ENCODE measurements at places on chromosomes 16 and 17. TPM values are rescaled to one million over a fixed set of nuclear protein-coding genes. Genes with fewer than 3 reads are reported as not detected.
A peak's percentile ranks its signal among the peaks of the same experiment; 100 is the strongest.

DNA sequence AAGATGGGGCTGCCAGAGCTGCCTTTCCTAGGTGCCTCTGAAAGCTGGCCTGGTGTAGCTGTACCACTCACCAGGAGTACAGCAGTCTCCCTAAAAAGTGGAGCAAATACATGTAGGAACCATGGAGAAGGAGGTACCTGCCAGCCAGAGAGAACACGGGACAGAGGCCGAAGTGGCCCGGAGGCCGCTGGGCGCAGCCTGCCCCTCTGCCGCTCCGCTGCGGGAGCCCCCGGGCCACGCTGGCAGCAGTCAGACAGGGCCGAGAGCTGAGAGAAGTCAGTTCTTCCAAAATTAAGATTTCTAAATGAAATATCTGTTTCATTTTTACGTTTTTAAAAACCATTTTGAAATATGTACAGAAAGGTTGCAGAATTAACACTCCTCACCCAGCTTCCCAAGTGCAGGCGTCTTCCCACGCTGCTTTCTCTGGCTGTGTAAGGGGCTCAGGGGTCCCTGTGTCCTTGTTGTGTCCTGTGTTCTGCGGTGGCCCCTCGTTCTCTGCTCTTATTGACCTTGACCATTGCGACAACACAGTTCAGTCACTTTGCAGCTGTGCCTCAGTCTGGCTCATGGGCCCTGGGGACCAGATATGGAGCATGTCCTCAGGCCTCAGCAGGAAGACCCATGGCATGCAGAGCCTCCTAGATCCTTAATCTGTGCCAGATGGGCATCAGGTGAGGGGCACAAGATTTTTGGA is 5.0 kb downstream of the MAPK8IP3 start:
- no peak for DNase-seq

GRCh38 chr16:8402981-8403843 is 187.1 kb downstream of the TMEM114 start:
- DNase-seq: no peak

DNA sequence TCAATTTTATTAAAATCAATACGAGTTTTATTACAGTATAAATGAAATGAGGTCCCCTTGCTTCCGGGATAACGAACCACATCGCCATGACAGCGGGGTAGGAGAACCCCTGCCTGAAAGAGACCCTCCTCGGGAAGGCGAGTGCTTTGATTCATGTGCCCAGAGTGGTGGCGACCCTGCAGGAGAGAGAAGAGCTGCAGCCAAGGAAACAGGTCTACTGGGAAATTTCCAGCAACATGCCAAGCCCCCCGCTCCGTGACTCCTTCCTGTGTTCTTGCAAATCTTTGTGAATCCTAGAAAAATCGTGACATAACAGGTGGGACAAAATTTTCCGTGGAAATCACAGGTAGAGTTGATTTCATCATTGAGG is 162.5 kb downstream of the WSCD1 start:
- DNase-seq: no peak

- DNase-seq: peak; percentile 74
Measured at GRCh38 chr17:76868176-76868668, at the start of gene MGAT5B. TSS of gene MGAT5B (plus strand) at chr17:76868404. CDS start at chr17:76869030, 626 bp downstream.

DNA sequence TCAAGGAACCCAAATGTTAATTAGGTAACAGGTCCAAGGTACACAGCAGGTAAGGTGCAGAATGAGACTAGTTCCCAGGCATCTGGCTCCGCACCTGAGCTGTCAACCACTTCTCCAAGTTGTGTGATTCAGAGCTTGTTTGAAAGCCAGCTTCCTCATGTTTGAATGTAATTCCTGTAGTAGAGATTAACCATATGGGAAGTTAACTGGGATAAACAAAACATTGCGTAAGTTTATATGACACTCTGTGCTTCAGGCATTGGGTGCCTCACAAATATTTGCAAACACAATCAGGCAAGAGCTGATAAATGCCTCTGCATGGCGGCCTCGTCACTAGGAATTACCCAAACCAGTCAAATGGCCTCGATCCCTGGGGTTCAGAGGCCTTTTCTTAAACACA is 27.9 kb upstream of the CPHXL start:
- DNase-seq: no peak

The KRTAP9-8 gene
- total RNA-seq: not detected

The LGALS9B gene
- total RNA-seq: not detected

The TBX2 gene
- 16.4 TPM for total RNA-seq

The COIL gene
- 26.1 TPM for total RNA-seq

The ZP2 gene
- not detected for total RNA-seq

The MIEN1 gene
- 33.2 TPM for total RNA-seq

All from uterus (tissue), 4 donors.